ENCODE measurements at places on chromosomes 2 and 18. TPM values are rescaled to one million over a fixed set of nuclear protein-coding genes. Genes with fewer than 3 reads are reported as not detected.

- DNase-seq = no peak
Observed at GRCh38 chr2:122300758-122301157, 545.3 kb downstream of the TSN start.

GRCh38 chr2:60140185-60140584, 413.3 kb downstream of the BCL11A start:
- no peak for DNase-seq

DNA sequence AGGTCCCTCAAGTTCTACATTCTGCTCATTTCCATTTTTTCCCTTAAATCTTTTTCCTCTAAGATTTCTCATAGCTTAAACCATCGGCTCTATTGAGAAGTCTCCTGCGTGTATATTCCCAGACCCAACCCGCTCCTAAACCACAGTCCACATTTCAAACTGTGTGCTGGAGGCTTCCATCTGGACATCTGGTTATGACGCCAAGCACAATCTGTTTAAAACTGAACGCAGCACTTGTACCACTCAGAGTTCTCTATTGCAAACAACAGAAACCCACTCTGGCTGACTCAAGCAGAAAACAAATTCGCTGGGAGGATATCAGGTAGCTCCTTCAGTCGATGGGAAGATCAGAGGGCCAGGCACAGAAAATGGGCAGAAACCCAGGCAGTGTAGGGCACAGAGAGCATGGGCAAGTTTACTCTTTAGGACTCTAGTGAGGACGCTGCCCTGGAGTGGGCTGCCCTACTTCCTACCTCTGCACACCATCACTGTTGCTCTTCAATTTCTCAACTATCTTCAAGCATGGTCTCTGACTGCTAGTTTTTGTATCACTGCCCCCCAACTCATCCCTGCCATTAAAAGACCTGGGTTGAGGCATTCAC, 5.6 kb upstream of the EML4 start:
- no peak for DNase-seq

DNA sequence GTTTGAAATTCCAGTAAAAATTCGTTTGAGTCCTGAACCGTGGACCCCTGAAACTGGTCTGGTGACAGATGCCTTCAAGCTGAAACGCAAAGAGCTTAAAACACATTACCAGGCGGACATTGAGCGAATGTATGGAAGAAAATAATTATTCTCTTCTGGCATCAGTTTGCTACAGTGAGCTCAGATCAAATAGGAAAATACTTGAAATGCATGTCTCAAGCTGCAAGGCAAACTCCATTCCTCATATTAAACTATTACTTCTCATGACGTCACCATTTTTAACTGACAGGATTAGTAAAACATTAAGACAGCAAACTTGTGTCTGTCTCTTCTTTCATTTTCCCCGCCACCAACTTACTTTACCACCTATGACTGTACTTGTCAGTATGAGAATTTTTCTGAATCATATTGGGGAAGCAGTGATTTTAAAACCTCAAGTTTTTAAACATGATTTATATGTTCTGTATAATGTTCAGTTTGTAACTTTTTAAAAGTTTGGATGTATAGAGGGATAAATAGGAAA, 80.7 kb downstream of the ACSL3 start:
- DNase-seq = no peak

DNA sequence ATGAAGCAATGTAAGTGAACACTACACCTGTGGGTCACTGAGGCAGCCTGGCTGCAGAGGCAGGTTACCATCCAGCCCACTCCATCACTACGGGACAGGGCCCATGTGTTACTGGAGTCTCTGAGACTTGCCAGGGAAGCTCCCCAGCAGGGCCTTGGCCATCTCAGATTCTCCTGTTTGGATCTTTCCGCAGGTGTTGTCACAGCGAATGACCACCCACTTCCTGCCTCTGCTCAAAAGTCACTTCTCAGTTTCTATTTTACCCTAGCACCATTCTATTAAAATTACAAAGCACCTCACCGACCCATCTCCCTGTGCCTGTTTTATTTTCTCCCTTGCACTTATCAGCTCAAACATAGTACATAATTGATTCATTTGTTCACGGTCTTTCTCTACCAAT, 34.5 kb upstream of the L3MBTL4 start:
- no peak for DNase-seq

DNA sequence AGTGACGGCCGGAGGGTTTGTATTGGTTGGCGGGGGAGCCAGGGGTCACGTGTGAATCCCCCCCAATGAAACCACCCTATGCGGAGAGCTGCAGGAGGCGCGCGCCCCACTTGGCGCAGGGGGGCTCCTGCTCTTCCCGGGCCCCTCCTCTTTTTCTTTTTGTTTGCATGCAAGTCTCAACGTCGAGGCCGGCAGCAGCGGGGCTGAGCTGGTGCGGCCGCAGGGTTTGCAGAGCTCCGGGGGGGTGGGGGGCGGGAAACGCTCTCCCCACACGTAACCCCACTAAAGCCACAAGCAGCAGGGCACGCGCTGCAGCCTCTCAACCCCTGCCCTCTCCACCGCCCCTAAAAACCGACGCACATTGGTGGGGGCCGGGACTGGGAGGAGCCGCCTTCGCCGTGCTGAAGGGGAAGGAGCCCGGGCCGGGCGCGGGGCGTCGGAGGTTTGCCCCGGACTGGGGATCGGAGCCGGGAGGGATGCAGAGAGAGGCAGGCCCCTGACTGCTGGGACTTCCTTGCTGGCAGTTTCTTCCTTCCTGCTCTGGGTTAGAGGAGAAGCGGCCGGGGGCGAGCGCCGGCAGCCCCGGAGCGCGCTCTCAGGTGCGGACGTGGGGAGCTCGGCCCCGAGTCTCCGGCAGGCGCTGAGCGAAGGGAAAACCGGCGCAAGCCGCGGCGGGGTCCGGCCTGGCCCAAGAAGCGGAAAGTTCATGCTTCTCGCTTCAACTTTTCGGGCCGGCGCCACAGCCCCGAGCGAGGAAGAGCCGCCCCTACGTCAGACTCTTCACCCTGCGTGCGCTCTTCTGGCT, 864 bp downstream of the LBH start:
- DNase-seq = peak; percentile 96

RELCH gene
- total RNA-seq = 65.3 TPM

COL4A4 gene
- 6.2 TPM for total RNA-seq

All from spleen (tissue), 13 donors.